ENCODE measurements at places on chromosomes 12 and 14. TPM values are rescaled to one million over a fixed set of nuclear protein-coding genes. Genes with fewer than 3 reads are reported as not detected.

The C12orf76 gene
- 7.2 TPM for total RNA-seq

The TRIM9 gene
- total RNA-seq = 0.66 TPM

The TAS2R7 gene
- total RNA-seq = not detected

The SLC41A2 gene
- 90.9 TPM for total RNA-seq

The ACRBP gene
- 1.9 TPM for total RNA-seq

The AMN gene
- total RNA-seq = 186 TPM

The DBX2 gene
- not detected for total RNA-seq

The GALNT6 gene
- total RNA-seq = 27.1 TPM

The KDM5A gene
- 64.3 TPM for total RNA-seq

The KRT82 gene
- not detected for total RNA-seq

The DNAJC22 gene
- 29.0 TPM for total RNA-seq

The TAS2R42 gene
- not detected for total RNA-seq

The CCDC197 gene
- total RNA-seq = not detected

The C12orf42 gene
- total RNA-seq = not detected

The PAPLN gene
- total RNA-seq = 4.3 TPM

The CLEC2B gene
- 6.7 TPM for total RNA-seq

The CYP46A1 gene
- 0.05 TPM for total RNA-seq

The DPF3 gene
- total RNA-seq = 14.0 TPM

The PZP gene
- total RNA-seq = 0.05 TPM

The CDKN3 gene
- total RNA-seq = 59.5 TPM

The PRKCH gene
- total RNA-seq = 11.5 TPM

The GDF3 gene
- not detected for total RNA-seq

The INHBE gene
- total RNA-seq = 0.22 TPM

The FGF23 gene
- total RNA-seq = not detected
